ENCODE measurements at places on chromosomes 6 and 20.
A peak's percentile ranks its signal among the peaks of the same experiment; 100 is the strongest.

DNA sequence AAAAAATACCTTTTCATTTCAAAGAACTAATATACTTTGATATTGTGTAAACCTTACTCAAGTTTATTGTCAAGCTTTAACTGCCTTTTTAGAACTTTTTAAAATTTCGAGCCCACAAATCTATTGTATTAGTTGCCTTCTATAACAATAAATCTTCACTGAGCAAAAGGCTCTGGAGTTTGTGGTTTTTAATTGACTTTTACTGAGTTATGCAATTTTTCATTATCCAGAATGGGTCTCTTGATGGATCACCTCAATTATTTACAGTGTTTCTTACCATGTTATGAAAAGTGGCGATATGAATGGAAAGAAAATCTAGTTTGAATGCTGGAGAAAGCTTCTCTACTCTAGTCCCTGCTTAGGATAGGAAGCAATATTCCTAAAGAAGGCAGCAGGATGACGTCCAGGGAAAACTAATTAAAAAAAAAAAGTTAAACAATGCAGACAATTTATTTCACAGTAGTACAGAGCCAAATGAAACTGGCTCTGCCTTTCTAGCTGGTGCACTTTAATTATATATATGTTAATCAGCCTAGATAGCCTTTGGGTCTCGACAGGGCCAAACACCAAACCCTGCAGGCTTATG, 5.0 kb downstream of the ID4 start:
- DNase-seq = no peak

- no peak for DNase-seq
Observed at GRCh38 chr6:170292407-170293158, 1.7 kb upstream of the DLL1 start.

DNA sequence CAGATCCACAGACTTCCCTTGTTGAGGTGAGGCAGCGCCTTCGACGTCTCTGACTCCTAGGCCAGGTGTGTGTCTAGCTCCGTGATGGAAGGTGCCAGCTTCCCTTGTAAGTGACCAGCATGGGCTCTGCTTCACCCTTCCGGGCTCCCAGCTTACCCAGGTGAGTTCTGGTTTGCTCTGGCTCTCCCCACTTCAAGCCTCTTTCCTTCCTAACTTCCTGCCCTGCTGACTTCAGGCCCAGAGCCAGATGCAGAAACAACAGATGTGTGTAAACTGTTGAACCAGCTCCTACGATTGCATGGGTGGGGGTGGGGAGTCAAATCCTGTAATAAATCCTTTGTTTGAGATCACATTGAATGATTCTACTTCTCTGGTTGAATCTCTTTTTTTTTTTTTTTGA, 51.6 kb upstream of the BMP6 start:
- DNase-seq = no peak

GRCh38 chr6:30884521-30885480, 482 bp downstream of the DDR1 start:
- no peak for DNase-seq

DNA sequence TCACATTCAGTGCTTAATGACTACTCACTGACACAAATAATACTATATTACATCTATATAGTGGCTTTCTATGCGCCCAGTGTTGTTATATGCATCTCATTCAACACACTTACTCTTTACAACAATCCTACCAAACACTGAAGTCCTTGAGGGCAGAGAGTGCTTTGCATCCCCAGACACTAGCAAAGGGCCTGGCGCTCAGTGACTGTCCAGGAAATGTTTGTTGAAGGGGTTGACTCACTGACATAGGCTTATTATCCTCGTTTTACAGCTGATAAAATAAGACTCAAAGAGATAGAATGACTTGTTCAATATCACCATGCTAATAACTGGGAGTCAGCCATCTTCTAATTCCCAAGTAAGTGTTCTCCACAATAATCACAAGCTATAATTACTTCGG, 163.3 kb downstream of the ARHGAP18 start:
- DNase-seq = no peak

- DNase-seq = no peak
Observed at GRCh38 chr6:148455225-148455624, 112.6 kb downstream of the SASH1 start.

- DNase-seq = no peak
Observed at GRCh38 chr6:132365281-132365907, 35.9 kb downstream of the MOXD1 start.

DNA sequence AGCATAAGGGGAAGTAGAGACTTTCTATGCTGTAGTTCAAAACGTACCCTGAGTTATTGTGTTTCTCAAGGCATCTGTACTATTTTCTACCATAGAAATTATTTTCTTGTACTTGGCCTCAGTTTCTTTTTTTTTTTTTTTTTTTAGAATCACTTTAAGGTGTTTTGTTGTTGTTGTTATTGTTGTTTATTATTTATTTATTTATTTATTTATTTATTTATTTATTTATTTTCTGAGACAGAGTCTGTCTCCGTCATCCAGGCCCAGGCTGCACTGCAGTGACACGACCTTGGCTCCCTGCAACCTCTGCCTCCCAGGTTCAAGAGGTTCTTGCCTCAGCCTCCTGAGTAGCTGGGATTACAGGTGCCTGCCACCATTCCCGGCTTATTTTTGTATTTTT, 179.1 kb downstream of the GRIK2 start:
- no peak for DNase-seq

- peak; percentile 23 for DNase-seq
Observed at GRCh38 chr20:13220194-13220903, 725 bp upstream of the ISM1 start.

Data from activated T-helper 2 cell treated with anti-CD3 and anti-CD28 coated beads, Interferon-gamma antibody, Interleukin-2, Interleukin-4, amounts not matched to agents 10 μg/mL and 5 μg/mL and 100 μg/mL, durations not matched to agents 14 hours and 24 hours and 36 hours (primary cell).